ENCODE measurements at places on chromosomes 1 and 21.
A peak's percentile ranks its signal among the peaks of the same experiment; 100 is the strongest.

DNA sequence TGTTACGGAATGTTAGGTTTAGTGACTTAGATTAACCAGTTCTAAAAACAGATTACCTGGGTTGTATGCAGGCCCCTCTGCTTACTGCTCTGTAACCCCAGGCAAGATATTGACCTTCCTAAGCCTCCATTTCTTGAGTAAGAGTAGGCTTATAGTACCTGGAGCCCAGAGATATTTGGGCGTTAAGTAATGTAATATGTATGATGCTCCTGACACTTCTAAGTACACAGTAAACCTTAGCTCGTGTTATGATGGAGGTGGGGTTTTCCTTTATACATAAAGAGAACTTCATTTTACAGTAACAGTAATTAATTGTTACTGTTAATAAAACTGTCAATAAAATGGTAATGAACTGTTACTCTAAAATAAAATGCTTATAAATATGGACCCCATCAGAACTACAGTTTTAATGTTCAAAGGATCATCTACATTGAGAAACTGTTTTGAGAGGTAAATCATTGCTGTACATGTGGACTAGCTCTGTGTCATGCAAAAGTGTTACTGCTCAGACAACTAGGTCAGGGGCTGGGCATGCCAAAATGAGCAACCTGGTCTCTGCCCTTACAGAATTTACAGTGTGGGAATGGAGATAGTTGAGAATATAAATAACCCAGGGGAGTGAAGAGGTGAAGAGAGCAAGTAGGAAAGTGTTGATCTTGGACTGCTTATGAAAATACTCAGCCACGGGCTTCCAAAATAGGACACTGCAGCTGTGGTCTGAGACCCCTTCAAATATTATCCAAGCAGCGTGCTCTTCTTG, 26.6 kb downstream of the LRRC8C start:
- DNase-seq = no peak

DNA sequence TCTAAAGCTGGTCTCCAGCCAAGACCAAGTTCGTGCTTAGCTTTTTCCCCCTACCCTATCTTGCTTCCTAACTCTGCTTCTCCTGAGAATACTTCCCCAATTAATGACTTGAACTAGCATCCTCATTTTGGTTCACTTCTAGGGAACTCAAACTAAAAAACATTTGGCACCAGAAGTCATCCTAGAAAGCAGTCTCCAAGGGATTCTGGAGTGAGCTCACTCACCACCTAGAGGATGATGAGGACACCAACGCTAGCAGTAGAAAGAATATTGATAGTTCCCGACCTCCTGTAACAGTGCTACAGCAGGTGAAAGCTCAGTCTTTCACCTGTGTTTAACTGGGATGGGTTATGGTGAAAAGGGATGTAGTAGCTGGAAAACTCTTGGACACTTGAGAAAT, 4.7 kb upstream of the PSMB2 start:
- DNase-seq = no peak

DNA sequence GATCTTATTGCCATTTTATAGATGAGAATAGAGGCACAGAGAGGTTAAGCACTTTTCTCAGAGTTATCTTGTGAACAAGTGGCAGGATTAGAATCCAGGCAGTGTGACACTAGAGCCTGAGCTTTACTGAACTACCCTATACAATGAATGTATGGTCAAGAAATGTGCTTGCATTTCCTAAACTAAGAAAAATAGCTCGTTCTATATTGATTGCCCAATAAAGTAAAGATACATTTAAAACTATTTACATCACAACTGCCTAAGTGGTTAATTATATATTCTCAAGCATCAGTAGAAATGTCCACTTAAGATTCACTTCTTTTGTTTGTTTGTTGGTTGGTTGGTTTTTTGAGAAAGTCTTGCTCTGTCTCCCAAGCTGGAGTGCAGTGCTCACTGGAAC, 91.6 kb downstream of the ZFYVE9 start:
- DNase-seq = no peak

DNA sequence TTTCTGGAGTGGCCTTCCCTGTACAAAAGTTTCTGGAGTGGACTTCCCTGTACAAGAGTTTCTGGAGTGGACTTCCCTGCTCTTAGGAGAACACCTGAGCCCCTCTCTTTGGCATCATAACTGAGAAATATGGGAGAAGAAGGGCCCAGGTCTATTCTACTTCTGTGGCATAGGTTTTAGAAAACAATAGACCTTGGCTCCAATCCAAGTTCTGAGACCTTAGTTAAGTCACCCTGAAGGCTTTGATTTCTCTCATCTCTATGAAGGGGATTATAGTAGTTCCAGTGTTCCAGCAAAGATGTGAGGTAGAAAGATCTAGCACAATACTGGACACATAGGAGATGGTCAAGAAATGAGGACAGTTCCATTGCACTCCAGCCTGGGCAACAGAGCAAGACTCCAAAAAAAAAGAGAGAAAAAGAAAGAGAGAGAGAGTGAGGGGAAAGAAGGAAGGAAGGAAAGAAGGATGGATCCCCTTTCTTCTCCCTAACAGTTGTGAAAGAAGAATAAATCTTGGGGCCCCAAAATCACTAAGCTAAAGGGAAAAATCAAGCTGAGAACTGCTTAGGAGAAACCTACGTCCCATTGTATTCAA, 13.3 kb upstream of the EIF4G3 start:
- DNase-seq = no peak

GRCh38 chr1:223500560-223501425, 107.6 kb downstream of the CCDC185 start:
- DNase-seq = peak; percentile 87

GRCh38 chr1:25566730-25567341, 23.4 kb downstream of the LDLRAP1 start:
- peak; percentile 86 for DNase-seq

GRCh38 chr1:84701376-84701775, 11.1 kb upstream of the SSX2IP start:
- no peak for DNase-seq

DNA sequence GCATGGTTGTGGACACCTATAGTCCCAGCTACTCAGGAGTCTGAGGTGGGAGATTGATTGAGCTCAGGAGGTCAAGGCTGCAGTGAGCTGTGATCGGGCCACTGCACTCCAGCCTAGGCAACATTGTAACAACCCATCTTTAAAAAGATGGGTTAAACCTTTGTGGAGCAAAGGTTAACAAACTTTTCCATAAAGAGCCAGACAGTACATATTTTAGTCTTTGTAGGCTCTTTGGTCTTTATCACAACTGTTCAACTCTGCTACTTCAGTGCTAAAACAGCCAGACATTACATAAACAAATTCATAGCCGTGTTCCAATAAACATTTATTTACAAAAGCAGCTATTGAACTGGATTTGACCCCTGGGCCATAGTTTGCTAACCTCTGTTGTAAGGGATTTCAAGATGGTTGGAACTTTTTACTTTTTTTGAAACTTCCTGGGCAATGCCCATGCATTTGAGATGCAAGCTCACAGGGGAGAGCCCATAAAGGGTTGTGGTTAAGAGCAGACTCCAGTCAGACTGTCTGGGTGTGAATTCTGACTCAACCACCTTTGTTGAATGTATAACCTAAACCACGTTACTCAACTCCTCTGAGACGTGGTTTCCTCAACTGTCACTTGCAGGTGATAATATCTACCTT, 10.8 kb downstream of the INAVA start:
- DNase-seq = no peak

DNA sequence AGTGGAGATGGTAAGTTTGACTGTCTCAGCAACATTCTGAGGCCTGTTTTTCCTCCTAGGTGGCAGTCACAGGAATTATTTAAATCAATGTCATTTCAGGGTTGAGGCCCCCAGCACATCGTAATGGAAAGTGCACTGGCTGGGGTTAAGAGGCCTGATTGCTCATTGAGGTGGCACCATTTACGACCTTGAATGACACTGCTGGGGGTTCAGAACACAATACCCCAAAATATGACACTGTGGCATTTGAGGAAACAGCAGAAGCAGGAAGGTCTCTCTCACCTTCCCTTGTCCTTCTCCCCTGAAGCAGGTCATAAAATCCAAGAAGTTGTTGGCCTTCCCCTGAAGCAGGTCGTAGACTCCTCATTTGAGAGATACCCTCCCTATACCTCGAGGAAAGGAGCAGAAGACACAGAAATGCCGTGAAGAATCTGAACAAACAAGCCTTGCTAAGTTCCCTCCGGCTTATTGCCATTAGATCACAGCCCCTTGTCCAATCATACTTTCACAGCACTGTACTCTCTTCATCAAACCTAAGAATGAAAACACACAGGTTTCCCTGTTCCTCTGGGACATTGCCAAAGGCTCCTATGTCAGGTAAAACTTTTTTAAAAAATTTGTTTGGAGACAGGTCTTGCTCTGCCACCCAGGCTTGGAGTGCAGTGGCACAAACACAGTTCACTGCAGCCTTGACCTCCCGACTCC, 71.3 kb downstream of the S1PR1 start:
- DNase-seq = no peak

DNA sequence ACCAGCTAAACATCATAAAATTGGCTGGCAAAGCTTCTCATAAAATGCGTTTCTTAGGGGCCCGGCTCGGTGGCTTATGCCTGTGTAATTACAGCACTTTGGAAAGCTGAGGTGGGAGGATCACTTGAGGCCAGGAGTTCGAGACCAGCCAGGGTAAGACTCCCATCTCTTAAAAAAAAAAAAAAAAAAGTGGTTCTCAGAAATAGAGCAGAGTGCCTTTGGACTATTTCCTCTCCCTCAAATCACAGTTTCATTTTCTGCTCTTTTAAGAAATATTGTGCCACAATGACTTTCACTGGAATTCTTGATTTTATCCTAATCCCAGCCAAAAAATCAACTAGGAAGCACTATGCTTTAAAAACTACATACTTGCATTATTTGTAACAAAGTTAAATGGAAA, 13.3 kb downstream of the HSF2BP start:
- DNase-seq = no peak

GRCh38 chr1:64917328-64917861, 49.0 kb downstream of the JAK1 start:
- peak; percentile 99 for DNase-seq

GRCh38 chr1:199007423-199007822, 368.6 kb downstream of the PTPRC start:
- DNase-seq = no peak

DNA sequence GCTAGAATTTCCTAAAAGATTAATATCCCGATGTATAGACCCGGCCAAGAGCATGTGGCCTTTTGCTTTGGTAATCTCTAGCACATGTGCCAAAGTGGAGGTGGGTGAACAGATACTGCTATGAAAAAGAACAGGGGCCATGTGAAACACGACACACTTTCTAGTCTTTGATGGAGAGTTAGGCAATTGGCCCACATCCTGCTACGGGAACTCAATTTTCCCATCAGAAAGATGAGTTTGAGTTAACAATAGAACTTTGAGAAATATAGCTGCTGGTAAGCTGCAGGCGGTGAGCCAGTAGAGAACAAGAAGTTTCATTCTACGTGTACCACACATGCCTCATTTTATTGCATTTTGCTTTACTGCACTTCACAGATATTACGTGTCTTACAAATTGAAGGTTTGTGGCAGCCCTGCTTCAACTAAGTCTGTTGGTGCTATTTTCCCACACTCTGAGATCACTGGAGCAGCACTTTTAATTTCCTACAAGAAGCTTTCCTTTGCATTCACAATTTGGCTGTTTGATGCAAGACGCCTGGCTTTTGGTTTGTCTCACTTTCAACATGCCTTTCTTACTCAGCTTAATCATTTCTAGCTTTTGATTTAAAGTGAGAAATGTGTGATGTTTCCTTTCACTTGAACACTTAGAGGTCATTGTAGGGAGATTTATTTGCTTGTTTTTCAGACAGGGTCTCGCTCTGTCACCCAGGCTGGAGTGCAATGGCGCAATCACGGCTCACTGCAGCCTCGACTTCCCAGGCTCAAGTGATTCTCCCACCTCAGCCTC, 46.3 kb downstream of the HTR6 start:
- DNase-seq = no peak

GRCh38 chr21:33769057-33769456, 126.8 kb downstream of the ITSN1 start:
- DNase-seq = peak; percentile 18

- DNase-seq = peak; percentile 58
Measured at GRCh38 chr1:15966081-15966955, 9.6 kb downstream of the ZBTB17 start.

DNA sequence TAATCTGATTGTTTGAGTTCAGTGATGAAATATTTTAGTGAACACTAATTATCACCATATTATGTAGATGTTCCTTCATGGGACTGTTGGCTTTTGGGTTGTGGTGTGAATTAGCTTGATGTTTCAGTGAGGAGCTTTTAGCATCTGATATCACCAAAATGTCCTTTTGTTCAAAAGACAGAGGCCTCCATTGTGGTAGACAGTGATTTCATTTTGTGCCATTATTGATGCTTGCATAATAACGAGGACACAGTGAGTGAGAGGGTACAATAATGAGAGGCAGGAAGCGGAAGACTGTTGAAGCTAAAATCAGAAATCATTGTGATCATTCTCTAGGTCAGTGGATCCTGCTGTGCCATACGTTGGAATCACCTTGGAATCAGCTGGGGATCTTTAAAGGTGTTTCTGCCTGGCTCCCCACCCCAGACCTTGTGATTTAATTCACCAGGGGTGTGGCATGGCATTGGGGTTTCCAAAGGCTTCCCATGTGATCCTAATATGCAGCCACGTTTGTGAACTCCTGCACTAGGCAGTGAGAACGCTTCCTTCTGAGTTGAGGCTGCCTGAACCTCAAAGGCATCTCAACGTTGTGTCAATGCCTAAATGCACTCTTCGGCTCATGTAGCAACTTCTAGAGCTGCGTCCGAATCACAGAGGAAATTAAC, 82.1 kb upstream of the KIF1B start:
- DNase-seq = no peak

GRCh38 chr1:11880911-11881748, 22.4 kb upstream of the NPPB start:
- DNase-seq = no peak

DNA sequence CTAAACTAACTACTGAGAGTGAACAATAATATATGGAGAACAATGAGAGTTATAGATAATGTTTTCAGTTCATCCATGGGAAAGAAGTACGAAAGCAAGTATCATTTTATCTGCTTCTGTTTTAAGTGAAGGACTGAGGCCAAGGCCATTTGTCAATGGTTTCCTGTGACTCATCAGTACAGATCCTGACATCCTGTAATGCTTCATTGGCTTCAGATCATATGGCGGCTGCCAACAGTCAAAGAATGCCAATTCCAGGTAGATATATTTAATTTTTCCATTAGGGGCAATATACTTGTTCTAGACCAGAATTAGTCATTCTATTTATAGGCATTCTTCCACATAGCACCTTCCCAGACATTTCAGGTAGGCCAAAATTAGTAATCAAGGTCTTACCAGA, 97.3 kb downstream of the USH2A start:
- no peak for DNase-seq

All from EL (cell line).